ENCODE measurements at places on chromosomes 11 and 22. TPM values are rescaled to one million over a fixed set of nuclear protein-coding genes. Genes with fewer than 3 reads are reported as not detected.

Gene IGSF22
- 0.19 TPM for total RNA-seq

DNA sequence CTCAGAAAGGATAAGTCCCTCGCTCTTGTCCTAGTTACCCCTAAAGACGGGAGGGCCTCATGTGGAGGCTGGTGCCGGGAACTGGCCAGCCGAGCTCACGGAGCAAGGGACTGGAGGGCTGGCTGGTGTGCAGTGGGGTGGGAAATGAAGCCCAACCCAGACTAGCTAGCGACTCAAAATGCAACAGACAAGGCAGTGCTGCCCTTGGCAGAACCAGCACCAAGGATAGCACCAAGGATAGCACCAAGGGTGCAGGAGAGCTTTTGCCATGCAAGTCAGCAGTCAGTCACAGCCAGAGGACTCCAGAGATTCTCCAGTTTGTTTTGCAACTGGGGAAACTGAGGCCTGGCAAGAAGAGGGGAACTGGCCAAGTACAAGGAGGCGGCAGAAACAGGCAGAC is 6.5 kb upstream of the BATF2 start:
- DNase-seq, result no peak

DNA sequence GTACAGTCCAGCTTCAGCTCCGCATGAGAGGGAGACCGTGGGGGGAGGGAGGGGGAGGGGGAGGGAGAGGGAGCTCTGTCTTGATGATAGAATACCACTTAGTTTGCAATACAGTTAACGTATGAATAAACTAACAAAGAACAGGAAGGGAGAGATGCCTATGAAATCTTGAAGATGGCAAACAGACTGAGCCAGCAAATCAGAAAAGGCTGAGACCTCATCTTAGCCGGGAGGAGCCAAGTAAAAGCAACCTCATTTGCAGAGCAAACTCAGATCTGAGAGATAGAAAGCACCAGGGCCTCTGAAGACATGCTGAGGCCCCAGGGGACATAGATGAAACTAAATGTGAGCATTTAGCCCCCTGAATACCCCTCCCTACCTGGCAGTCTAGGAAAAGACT is 23.0 kb downstream of the APLP2 start:
- no peak for DNase-seq

DNA sequence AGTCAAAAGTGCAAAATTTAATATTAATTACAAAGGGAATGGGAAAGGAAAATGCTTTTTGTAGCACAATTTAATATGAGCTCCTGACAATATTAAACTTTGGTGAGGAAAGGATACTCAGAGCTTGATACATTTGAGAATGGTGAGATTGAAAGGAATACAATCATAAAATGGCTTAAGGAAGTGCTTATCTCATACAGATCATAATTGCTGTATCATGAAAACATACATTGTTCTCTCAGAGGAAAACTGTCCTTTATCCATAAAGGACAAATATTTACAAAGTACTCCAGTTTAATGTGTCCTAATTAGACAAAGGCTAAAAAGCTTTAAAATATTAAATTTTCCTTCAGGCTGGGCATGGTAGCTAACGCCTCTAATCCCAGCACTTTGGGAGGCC is 260.4 kb downstream of the TMEM135 start:
- DNase-seq, result no peak

Gene APOL4
- not detected for total RNA-seq

DNA sequence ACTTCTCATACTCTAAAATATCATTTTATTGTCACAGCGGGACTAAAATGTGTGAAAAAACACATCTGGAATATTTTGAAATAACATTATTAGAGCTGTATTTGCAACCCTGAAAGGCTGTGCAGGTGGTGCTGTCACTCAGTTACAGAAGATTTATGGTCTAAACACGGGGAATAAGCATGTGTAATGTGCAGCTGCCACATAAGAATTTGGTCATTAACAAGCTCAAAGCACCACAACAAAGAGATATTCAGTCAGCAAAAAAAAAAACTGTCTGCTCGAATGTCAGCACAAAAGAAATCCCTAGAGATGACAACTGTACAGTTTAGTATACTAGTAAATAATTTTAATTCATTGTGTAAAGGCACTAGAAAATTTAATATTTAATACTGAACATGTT is 31.3 kb downstream of the TMEM123 start:
- DNase-seq, result no peak

DNA sequence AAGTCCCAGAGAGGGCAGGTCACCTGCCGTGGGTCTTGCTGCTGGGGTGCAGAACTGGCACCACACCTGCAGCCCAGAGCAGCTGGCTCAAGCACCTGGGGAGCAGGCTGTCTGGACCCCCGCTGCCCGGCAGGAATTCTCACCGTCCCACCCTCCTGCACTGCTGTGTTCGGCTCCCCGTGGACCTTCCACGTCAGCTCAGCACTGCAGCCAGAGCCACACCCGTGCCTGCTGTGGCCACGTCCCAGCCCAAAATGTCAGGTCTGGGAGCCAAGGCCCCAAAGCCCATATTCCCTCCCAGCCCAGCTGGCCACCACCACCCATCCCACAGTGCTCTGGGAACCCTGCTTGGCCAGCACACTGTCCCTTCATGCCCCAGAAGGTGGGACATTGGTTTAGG is 28.0 kb upstream of the MYRF start:
- no peak for DNase-seq

Gene PGA5
- total RNA-seq, result not detected

GRCh38 chr11:2477254-2477653 is 32.4 kb downstream of the KCNQ1 start:
- no peak for DNase-seq

Gene NAV2
- 14.1 TPM for total RNA-seq

DNA sequence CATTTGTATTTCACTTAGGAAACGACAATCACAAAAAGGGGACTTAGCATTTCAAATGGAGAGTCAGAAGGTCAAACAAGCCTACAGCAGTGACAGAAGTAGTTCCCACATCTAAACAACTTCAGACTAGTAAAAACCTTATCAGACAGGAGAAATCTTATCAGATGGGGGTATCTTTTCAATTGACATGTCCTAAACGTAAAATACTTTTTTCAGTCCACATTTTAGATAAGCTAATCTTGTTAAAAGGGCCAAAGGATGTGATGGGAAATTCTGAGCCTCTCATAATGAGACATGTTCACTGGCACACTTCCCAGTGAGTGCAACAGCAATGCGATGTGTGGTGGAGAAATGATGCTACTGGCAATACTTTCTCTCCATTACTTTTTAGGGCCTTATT is 2.4 kb downstream of the MAPK1 start:
- no peak for DNase-seq

Gene IL10RA
- 0.48 TPM for total RNA-seq

DNA sequence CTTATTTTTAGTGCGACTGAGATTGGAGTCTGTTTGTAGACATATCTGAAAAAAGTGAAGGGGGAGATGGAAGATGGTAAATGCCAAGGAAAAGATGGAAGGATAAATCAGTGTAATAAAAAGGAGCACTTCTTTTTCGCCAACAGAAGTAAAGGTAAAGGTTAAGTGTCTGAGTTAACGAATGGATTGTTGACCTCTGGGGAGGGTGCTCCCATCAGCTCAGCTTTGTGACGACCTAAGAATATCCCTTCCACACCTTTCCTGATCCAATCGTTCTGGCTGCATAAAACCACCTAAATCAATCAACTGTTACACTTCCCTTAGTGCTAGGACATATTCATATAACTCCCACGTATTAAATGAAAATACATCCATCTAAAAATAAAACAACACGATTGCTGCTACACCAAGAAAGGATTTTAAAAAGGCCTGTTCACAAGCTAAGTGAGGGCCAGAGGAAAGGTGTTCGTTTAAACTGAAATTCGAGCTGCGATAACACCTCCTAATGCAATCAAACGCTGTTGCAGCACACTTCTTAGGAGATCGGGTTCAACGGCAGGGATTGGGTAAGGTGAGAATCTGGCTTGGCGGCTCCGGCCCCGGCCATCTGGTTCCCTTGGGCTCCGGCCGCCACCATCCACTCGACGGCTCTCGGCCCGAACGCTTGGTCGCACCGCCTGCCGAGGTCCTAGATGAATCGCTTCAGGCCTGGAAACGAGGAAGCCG is 658 bp downstream of the C11orf71 start:
- no peak for DNase-seq

Gene MMP11
- 10.8 TPM for total RNA-seq

DNA sequence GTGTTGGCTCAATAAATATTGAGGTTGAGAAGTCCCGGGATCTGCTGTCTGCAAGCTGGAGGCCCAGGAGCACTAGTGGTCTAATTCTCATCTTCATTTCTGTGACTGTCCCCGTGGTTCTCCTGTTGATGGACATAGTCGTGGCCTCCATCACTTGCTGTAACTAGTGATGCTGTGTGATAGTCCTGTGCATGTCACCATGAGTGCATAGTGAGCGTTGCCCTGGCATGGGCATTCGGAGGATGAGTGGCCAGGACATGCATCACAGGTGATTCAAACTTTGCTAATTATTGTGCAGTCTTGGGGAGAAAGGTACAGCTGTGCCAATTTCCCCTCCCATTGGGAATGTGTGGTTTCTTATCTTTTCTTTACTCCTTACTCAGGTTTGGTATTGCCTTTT is 902.2 kb downstream of the BRD1 start:
- DNase-seq, result no peak

GRCh38 chr11:114261791-114262190 is 34.4 kb upstream of the NNMT start:
- no peak for DNase-seq

DNA sequence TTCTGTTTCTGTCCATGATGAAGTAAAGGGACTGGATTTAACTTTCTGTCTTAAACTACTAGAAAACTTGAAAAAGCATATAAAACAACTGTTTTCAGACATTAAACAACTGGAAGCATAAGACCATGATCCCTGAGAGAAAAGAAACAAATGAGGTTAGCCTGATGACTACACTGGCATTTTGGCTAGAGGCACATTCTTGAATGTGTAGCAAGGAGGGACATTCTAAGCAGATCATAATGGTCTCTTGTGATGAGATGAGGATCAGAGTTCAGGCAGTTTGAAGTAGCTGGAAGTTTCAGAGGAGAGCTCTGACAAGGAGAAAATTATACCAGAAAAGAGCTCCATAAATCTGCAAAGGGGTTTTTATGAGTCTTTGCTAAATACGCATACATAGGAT is 75.4 kb downstream of the AASDHPPT start:
- DNase-seq, result no peak

DNA sequence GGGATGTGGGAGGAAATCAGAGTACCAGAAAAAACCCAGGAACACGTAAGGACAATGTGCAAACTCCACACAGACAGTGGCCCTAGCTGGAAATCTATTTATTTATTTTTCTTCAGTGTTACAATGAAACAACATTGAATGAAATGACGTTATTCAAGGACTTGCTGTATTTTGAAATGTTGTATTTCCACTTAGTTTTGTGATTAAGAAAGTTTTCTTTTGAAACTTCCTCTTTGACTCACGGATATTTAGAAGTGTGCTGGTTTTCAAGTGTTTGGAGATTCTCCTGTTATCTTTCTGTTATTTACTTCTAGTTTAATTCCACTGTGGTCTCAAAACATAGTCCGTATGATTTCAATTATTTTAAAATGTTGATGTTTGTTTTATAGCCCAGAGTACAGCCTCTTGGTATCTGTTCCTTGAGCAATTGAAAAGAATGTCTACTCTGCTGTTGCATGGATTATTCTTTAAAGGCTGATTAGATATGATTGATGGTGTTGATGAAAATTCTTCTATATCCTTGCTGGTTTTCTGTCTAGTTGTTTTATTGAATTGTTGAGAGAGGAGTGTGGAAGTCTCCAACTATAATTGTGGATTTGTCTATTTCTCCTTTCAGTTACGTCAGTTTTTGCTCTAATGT is 141.0 kb downstream of the ARHGAP20 start:
- no peak for DNase-seq
